ENCODE measurements at places on chromosomes 3 and 15.

DNA sequence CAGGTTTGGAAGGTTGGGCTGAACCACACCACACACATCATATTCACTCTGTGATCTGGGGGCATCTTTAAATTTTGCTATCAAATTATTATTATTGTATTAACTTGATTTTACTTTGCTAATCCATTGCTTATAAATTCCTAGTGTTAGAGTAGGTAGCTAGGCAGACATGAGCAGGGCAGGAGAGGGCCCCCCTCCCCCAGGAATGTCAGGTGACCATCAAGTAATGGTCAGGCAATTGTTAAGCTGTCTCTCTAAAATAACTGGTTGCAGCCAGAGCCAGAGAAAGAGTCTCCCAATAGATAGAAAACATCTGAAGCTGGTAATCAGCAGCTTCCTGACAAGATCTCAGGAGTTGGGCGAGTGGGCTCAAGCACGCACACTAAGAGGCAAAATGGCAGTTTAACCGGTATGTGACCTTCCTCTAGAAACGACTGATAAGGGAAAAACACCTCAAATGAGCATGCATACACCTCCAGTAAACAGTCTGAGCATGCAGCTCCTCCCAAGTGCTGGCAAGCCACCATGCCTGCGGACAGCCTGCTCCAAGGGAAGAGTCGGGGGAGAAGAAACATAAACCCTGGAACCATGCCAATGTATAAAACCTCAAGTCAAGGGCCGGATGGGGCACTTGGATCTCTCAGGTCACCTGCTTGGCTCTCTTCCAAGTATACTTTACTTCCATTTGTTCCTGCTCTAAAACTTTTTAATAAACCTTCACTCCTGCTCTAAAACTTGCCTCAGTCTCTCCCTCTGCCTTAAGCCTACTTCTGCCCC lies 3.1 kb upstream of the CXCR6 start:
- DNase-seq = no peak

- no peak for DNase-seq
Measured at GRCh38 chr3:23900744-23901143, 16.0 kb downstream of the NKIRAS1 start.

DNA sequence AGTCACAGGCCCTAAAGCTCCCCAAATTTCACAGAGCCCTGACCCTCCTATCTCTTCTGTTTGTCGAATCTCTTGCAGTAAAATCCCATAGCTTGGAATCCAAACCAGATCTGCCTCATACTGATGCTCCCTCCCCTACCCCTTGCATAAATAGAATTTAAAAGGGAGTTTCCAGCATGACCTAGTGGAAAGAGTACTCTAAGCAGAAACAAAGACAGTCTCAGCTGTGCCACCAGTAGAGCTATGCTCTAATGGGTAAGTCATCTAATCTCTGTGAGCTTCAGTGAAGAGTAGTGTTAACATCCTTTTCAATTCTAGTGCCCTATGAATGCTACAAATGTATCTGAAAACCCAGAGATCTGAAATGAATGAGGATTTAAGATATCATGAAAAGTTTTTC lies 4.0 kb upstream of the SLC12A1 start:
- no peak for DNase-seq

DNA sequence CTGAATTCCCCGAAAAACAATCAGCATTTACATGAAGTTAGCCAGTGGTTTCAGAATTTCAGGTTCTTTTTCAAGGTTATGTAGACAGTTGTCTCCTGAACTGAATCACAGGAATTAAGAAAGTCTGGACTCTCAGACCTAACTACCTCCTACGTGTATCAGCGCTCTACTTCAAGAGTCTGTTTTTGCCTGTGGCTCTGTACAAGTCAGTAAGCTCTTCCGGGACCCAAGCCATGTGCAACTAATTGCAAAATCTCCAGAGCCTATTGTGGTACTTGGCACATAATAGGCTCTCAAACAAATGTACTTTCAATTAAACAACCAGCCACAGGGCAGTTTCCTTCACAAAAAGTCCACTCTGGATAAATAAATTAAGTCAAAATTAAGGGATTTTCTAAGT lies 414.2 kb downstream of the PDCD6IP start:
- DNase-seq = peak; percentile 28

DNA sequence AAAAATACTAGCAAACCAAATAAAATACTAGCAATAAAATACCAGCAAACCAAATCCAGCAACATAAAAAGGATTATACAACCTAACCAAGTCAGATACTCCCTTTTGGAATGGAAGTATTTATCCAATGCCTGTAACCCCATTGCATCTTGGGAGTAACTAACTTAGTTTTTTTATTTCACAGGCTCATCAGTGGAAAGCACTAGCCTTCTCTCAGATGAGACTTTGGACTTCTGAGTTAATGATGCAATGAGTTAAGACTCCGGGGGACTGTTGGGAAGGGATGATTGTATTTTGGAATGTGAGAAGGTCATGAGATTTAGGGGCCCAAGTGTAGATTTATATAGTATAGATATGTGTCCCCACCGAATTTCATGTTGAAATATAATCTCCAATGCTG lies 41.2 kb downstream of the POLQ start:
- DNase-seq = no peak

DNA sequence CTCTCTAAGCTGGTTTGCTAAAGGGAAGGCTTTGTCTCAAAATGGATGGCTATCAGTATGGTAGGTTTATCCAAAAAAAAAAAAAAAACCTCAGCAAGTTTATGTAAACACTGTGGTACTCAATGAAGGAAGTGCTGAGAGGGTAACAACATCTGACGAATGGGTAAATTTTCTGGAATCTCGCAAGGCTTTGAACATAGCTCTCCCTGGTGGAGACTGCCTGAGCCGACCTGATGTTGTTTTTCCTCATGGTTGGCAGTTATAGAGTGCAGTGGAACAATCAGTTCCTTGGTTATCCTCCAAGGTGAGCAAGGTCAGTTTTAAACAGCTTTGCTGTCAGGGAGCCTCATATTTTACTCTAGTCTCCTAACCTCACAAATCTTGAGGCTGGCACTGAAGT lies 94.6 kb downstream of the ZPLD1 start:
- no peak for DNase-seq

DNA sequence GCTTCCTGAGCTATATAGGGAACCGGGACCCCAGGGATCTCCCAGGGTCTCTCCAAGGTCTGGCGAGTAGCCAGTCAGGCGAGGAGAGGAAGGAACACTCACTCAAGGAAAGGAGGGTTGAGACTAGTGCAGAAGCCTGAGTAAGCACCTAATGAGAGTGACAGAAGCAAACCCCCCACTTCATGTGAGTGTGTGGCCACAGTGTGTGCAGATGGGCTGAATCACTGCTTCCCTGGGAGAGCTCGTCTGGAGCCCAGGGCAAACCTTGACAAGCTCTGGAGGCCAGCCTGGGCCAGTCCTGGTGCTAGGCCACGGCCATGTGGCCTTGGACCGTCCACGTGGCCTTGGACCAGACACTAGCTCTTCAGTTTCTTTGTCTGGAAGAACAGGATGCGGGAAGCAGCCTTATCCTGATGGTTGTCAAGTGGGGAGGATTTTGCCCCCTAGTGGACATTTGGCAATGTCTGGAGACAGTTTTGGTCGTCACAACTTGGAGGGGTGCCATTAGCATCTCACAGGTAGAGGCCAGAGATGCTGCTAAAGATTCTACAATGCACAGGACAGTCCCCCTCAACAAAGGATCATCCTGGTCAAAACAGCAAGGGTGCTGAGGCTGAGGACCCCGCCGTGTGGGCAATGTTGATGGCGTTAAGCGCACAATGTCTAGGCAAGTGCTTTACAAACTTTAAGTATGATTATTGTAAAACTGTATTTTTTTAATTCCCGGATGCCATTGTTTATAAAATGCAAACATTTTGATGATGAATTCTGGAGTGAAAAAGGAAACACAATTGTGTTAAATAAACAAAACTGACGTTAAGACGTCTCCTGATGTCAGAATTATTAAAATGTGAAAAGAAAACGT lies 34.8 kb upstream of the CTSH start:
- no peak for DNase-seq

GRCh38 chr3:69639851-69640250 lies 99.4 kb upstream of the MITF start:
- DNase-seq = no peak

DNA sequence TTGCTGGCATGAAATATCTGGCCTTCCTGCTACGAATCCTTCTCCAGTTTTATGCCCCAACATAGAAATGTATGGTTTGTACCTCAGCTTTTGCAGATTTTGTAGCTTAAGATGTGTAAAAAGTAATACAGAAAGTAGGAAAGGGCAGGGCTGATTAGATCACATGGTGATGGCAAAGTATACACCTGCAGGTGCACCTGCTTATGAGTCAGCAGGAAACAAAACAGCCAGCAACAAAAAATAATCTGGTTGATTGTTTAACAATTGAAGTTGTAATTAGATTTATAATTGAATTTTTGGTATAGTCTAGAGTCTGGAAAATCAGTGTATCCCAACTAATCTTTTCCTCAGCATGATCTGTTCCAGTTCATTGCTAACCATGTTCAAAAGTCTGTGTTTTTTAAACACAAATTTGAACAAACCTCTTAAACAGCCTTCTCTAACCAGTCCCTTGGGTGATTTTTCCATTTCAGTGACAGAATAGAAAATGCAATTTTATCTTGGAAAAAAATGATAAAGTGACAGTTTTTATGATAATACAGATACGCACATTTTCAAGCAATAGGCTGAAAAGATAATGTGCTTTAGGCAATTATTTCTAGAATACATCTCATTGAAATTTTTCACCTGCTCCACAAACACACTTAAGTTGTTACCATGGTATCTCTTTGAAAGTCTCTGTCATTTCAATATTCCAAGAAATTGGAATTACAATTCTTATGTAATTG lies 477.4 kb downstream of the NAALADL2 start:
- no peak for DNase-seq

- no peak for DNase-seq
Measured at GRCh38 chr15:49101536-49101935, 53.9 kb downstream of the COPS2 start.

GRCh38 chr15:53110999-53111398 lies 320.9 kb upstream of the ONECUT1 start:
- no peak for DNase-seq

GRCh38 chr3:64490180-64490724 lies 197.5 kb downstream of the ADAMTS9 start:
- DNase-seq = no peak

DNA sequence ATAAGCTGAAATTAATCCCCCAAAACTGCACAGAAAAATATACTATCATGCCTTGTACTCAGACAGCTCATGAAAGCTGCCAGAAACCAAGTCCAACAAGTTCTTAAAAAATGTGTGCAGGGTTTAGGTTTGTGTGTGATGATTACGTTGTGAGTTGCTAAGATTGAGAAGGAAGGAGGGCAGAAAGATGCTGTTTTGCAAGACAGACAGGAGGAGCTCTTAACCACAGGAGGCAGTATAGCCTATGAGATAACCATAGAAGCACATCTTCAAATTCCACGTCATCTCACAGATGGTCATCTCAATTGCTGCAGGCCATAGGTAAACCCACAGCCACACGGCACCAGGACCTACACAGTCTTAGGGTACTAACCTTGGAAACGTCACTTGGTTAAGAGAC lies 191.9 kb downstream of the STT3B start:
- no peak for DNase-seq

GRCh38 chr3:134486577-134487041 lies 752 bp downstream of the CEP63 start:
- no peak for DNase-seq

GRCh38 chr3:10869460-10869859 lies 53.4 kb downstream of the SLC6A11 start:
- no peak for DNase-seq

DNA sequence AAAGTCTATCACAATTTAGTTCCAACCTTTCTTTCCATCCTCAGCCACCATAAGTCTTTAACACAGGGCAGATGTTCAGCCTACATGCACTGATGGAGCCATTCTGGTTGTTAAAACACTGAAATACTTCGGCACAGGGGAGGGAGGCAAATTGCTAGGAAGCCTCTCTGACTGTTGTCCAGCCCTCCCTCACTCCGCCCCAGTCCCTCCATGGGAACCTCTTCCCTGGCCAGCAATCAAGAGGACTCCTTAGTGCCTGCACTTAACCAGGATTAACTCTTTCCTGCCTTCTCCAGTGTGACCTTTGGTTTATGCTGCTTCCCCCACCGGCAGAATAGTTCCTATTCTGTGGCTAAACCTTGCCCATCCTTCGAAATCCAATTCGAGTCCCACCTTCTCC lies 47.0 kb upstream of the USP3 start:
- DNase-seq = no peak

DNA sequence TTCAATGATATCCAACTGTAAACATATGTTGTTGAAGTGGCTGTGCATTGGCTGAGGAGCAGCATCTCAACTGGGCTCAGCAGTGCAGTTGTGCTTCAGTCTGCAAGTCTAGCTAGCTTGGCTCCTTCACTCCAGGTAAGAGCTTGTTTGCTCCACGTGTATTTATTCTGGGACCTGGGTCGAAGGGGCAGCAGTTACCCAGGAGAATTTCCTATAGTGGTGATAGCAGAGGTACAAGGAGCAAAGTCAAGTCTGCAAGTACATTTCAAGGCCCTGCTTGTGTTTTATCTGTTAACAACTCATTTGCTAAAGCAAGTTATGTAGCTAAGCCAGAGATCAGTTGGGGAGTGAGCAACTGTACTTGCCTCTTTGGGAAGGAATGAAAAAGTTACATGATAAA lies 286.2 kb upstream of the UMPS start:
- no peak for DNase-seq

DNA sequence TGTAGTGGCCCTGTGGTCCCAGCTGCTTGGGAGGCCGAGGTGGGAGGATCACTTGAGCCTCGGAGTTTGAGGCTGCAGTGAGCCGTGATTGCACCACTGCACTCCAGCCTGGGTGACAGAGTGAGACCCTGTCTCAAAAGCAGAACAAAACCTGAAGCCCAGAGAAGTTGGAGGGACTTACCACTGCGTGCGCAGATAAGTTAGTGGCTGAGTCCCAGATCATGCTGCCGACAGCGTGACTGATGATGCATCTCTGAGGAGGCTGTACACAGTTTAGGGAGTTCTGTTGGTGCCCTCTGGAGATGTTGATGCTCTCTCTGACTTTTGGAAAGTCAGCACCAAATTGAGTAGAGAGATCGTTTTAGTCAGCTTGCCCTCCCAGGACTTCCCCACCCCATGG lies 15.8 kb upstream of the ABTB1 start:
- DNase-seq = no peak

DNA sequence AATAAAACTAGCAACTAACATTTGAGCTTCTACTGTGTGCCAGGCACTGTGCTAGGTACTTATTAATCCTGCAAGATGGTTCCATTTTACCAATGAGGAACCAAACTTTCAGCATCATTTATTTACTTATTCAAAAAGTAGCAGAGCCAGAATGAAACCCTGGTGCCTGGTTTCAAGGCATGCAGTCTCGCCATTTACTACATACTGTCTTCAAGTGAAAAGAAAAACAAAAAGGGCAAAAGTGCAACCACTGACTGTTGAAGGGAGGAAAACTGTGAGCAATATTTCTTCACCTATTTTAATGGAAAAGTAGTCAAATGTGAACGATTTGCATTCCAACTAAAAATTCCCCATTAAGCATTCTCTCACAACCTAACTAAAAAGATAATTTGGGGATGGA lies 8.7 kb downstream of the DCUN1D1 start:
- no peak for DNase-seq

GRCh38 chr3:44117239-44117638 lies 124.4 kb upstream of the TOPAZ1 start:
- no peak for DNase-seq

Measured in thoracic aorta (tissue), 2 donors.